HepG2 (cell line): ENCODE measurements at places on chromosomes 12 and 14. TPM values are rescaled to one million over a fixed set of nuclear protein-coding genes. Genes with fewer than 3 reads are reported as not detected.

- no peak for DNase-seq
Measured at GRCh38 chr14:75018694-75019093, 16.0 kb downstream of the EIF2B2 start.

DNA sequence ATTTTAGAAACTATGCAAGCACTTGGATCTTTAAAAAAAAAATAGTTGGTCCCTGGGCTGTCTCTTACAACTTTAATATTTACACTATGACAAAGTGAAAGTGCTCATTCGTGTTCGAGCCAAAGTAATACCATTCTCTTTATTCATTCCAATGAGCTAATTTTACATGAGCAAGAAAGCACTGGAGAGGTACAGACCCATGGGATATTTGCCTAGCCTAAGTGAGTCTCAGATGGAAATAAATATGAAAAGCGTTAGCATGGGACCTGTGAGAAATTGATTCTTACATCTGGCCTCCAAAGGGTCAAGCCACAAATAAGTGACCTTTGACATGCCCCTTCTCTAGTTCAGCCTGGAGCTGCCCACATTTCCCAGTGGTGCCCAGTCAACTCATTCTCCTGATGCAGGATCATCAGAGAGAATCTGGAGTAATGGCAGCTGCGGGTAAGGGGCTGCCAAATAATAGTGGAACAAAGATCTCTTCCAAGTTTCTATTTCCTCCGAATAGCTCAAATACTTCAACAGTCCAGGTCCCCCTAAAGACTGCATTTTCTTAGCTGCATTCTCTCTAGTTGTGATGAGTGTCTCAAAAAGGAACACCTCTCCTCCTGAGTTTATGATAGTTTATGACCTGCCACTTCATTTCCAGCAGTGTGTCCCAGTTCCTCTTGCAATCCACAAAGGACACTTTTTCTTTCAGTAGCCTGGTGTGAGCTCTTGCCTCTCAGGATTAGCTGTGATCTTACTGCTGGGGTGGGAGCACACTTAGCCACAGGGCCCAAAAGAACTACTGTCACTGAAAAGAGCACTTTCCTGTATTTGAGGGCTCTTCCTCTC is 208.2 kb downstream of the DAD1 start:
- no peak for DNase-seq

DNA sequence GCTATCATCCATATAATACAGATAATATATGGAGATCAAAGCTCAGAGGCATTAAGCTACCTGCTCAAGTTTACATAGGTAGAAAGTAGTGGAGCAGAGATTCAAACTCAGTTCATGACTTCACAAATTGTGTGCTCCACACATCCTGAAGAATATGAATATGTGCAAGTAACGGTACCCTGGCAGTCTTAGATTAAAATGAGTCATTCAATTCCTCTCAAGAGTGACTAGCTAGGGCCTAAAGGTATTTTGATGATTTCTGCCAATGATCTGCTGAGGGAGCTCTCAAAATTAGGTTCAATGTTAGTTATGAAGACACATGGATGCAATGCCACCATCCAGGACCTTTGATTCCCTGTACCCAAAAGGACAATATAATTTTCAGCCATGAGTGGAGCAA is 58.9 kb downstream of the GRIP1 start:
- no peak for DNase-seq

- DNase-seq: no peak
Measured at GRCh38 chr14:87643005-87643404, 350.0 kb downstream of the GALC start.

The GPR84 gene
- polyA plus RNA-seq: not detected in 2 replicates

DNA sequence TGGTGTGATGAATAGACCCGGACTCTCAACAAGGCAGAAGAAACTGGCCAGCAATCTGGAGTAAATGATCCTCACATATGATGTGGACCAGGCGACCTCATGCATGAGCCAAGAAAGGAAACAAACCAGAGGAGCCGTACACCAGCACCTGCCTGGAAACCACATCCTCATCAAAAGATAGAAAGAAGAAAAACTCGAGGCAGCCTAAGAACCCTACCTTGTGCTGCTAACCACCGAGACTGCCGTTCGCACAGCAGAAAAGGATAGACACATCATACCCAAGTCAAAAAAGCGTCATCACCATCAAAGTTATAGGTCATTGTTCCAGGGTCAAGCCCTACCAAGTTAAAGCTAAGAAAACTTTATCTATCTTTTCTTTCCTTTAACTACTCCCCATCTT is 66.7 kb downstream of the RESF1 start:
- DNase-seq: no peak

The BEGAIN gene
- polyA plus RNA-seq: not detected in 2 replicates

The KRT5 gene
- polyA plus RNA-seq: 0.08 and 0.29 TPM in 2 replicates

- no peak for DNase-seq
Measured at GRCh38 chr12:65389436-65389835, 111.0 kb downstream of the MSRB3 start.

GRCh38 chr12:124884587-124885438 is 21.1 kb upstream of the SCARB1 start:
- DNase-seq: peak; percentile 84

- no peak for DNase-seq
Measured at GRCh38 chr14:35932659-35933159, 106.6 kb downstream of the BRMS1L start.

DNA sequence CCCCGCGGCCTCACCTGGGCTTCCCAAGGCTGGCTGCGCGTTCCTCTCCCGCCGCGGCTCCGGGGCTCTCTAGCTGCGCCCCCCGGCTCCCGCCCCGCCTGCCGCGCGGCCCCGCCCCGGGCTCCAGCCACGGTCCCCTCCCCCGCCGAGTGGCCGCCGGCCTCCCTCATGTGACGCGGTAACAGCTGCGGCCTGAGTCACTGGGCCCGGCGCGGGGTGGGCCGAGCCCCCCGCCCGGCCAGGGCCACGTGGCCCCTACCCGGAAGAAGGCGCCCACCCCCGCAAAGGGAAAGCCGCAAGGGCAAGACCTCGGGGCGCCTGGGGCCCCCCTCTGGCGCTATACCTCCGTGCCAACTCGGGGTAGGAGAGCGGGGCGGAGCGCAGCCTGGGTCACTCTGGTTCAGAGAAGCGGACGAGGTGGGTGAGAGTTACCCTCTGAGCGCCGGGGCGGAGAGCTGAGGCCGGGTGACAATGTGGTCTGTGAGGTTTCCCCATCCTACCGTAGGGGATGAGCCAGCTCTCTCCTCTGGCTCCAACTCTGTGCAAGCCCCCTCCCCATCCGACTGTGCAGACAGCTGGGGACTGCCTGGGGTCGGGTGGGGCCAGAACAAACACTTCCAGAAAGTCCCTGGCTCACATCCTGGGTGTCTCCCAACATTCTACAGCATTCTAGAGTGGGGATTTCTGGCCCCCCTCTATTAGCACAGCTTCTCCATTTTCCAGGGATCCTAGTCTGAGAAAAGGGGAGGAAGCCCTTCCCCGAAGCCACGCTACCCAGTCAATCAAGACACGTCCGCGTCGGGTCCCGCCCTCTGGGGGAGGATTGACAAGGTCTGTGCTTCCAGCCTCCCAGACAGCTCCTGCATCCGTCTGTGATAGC is at the start of gene CD63:
TSS of gene CD63 (minus strand) at position 71 of the 880 bp plus-strand sequence. CDS start 668 bp downstream, outside the sequence.
- DNase-seq: peak; percentile 73

DNA sequence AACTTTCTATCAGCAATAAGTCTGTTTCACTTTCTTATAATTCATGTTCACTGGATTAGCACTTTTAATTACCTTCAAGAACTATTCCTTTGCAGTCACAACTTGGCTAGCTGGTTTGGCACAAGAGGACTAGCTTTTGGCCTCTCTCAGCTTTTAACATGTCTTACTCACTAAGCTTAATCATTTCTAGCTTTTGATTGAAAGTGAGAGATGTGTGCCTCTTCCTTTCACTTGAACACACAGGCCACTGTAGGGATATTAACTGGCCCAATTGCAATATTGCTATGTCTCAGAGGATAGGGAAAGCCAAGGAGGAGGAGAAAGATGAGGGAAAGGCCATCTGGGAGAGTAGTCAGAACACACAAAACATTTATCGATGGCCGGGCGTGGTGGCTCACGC is 92.7 kb downstream of the PRICKLE1 start:
- no peak for DNase-seq

GRCh38 chr12:15708396-15709076 is 80.7 kb downstream of the EPS8 start:
- DNase-seq: peak; percentile 55

GRCh38 chr12:57460841-57461275 is 1.3 kb downstream of the GLI1 start:
- DNase-seq: no peak

GRCh38 chr12:2288875-2289274 is 236.1 kb downstream of the CACNA1C start:
- no peak for DNase-seq

GRCh38 chr12:2260441-2260840 is 207.7 kb downstream of the CACNA1C start:
- DNase-seq: no peak

GRCh38 chr12:26651566-26652188 is 181.3 kb downstream of the ITPR2 start:
- peak; percentile 59 for DNase-seq

The A2M gene
- 6,551 and 8,760 TPM in 2 replicates for polyA plus RNA-seq

- DNase-seq: no peak
Measured at GRCh38 chr12:115457798-115458197, 773.8 kb upstream of the TBX3 start.

- DNase-seq: no peak
Measured at GRCh38 chr12:17134315-17134714, 528.4 kb upstream of the LMO3 start.

GRCh38 chr14:68644101-68644500 is 148.8 kb downstream of the ZFP36L1 start:
- DNase-seq: no peak

- no peak for DNase-seq
Measured at GRCh38 chr14:90692061-90692460, 124.2 kb downstream of the TTC7B start.

- DNase-seq: no peak
Measured at GRCh38 chr12:80050236-80050635, 49.1 kb upstream of the OTOGL start.

DNA sequence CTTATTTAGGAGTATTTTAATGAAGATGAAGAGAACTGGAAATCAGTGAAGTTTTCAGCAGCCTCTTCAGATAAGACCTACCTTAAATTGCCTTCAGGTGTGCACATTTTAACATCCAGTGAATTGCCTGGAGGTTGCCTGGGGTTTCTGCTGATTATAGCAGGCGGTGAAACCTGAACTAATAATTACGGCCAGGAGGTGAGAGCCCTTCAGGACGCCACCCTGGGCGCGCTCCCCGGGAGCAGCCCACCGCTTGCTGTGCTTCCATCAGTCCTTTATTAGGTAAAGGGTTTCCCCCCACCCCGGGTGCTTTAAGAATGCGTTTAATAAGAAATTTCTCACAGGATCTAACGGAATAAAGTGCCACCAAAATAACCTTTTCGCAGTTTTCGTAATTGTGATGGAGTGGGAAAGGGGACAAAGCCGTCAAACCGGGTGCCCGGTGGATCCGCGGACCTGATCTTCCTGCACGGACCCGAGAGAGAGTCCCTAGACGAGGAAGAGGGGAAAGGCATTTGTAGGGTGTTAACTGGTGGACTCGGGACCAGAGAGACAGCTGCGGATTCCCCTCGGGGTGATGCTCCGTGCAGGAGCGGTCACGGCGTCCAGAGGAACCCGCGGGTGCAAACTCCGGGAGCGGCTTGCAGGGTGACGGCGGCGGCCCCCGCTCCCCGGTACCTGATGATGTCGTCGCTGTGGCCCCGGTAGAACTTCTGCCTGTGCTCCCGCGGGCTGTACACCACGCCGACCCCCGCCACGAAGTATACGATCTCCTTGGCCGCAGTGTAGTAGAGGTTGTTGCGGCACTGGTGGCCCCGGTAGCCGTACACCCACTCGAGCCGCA is 902 bp downstream of the EML5 start:
- DNase-seq: no peak

The KDM5A gene
- 9.7 and 12.0 TPM in 2 replicates for polyA plus RNA-seq

- no peak for DNase-seq
Measured at GRCh38 chr12:68614105-68614679, 3.5 kb downstream of the RAP1B start.

- no peak for DNase-seq
Measured at GRCh38 chr14:105269405-105269804, 21.1 kb downstream of the BTBD6 start.

GRCh38 chr12:100827901-100828520 is 33.4 kb downstream of the ANO4 start:
- peak; percentile 13 for DNase-seq

GRCh38 chr12:123171967-123172366 is 21.1 kb upstream of the PITPNM2 start:
- no peak for DNase-seq

DNA sequence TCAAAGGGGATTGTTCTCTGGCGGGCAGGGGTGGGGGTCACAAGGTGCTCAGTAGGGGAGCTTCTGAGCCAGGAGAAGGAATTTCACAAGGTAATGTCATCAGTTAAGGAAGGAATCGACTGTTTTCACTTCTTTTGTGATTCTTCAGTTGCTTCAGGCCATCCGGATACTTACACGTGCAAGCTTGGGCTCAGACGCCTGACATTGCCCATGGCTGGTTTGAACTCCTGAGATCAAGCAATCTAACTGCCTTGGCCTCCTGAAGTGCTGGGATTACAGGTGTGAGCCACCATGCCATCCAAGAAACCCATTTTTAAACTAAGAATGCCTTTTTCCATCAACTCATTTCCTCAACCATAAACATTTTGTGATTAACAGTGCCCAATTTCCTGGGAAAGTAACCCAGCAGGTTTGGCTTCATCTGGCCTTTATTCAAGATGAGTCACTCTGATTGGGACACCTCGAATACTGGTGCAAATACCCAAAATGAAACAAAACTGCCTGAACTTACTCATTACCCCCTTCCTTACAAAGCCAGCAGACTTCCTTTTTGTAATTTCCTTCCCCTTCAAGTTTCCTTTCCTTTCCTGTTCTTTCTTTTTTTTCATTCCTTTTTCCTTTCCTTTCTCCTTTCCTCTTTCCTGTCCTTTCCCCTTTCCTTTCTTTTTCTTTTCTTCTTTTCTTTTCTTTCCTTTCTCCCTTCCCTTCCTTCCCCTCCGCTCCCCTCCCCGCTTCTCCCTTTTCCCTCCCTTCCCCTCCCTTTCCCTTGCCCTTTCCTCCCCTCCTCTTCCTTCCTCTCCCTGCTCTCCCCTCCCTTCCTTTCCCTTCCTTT is 10.2 kb upstream of the RNASE10 start:
- DNase-seq: no peak

GRCh38 chr12:30977124-30977523 is 50.6 kb downstream of the TSPAN11 start:
- DNase-seq: no peak

The NANOG gene
- polyA plus RNA-seq: 0.04 and 0.30 TPM in 2 replicates

DNA sequence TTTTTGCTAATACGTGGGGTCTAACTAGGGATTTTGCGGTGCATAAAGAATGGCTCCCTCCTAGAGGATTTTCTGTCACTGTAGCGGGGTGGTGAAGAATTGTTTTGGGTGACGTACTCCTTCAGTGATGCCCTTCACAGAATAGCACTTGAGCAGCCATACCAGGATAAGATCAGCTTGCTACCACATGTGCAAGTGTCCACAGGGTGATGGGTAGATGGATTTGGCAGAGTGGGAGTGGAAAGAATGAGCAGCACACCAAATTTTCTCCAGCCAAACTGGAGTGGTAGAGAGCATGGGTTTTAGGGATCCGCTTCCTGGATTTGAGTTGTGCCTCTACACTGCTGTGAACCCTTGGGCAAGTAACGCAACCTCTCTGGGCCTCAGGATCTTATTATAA is 2.3 kb downstream of the TCP11L2 start:
- DNase-seq: no peak

The TSPAN8 gene
- polyA plus RNA-seq: 2.0 and 3.4 TPM in 2 replicates
